ENCODE measurements at places on chromosomes 12 and 14.
A peak's percentile ranks its signal among the peaks of the same experiment; 100 is the strongest.

GRCh38 chr14:75003250-75004027 lies 718 bp downstream of the EIF2B2 start:
- peak; percentile 2 for DNase-seq

DNA sequence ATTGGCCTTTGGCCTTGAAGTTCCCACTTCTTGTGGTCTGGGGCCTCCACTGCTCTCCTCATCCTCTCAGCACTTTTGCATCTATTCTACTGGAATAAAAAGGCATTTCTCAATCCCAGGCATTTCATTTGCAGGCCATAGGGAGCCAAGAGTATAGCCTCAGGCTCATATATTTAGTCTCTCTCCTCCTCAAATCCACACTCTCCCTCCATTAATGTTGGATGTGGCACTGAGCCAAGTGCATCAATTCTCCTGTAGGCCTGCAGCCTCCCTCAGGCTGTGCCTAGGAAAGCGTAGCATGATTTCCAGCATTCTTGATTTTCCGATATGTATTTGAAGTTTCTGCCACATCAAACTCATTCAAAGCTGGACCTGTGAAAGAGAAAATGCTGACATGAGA lies 211.5 kb upstream of the CPNE8 start:
- no peak for DNase-seq

GRCh38 chr12:98178126-98178525 lies 337.3 kb upstream of the TMPO start:
- DNase-seq: no peak

DNA sequence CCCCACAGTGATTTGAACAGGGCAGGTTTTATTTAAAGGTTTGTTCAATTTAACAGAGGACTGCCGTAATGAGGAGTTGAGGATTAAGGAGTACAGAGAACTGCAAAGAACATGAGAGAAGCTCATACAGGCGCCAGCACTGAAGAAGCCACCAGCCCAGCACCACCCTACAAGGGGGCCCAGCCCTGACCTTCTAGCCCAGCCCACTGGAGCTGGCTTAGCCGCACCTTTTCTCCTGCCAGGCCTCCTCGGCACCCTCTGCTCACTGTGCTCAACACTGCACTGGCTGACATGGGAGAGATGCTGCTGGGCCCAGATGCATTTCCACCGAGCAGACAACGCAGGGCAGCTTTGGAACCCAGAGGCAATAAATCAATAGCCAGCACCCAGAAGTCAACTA lies 36.5 kb upstream of the SFSWAP start:
- no peak for DNase-seq

- DNase-seq: no peak
Observed at GRCh38 chr14:92458136-92459029, 55.2 kb upstream of the RIN3 start.

GRCh38 chr12:87690236-87690810 lies 338.9 kb downstream of the C12orf50 start:
- DNase-seq: no peak

- no peak for DNase-seq
Observed at GRCh38 chr12:126608607-126609175, 1543.5 kb downstream of the AACS start.

DNA sequence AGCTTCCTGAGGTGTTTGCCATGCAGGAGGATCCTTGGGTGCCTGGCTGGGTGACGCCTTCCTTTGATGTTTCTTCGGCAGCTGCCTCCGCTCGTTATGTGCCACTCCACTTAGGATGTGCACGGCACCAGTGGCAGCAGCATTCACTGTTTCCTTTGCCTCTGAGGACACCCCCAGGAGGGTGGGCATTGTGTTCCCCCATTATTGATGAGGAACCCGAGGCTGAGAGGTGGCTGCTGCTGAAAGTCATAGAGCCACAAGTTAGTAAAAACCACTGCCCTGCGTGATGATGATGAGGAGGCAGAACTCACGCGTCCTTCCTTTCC lies 41.2 kb downstream of the EP400 start:
- DNase-seq: no peak

DNA sequence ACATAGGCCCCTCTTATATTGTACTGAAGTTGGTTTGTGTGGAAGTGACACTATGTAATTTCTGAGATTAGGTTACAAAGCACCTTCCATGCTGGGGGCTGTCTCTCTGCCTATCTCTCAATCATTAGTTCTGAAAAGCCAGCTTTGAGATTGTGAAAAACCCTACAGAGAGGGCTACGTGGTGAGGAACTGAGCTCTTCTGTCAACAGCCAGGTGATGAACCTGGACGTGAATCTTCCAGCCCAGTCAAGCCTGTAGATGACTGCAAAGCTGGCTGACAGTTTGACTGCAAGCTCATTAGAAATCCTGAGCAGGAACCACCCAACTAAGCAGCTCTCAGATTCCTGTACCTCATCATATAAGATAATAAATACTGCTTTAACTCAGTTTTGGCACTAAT lies 36.3 kb upstream of the BBS10 start:
- DNase-seq: no peak

DNA sequence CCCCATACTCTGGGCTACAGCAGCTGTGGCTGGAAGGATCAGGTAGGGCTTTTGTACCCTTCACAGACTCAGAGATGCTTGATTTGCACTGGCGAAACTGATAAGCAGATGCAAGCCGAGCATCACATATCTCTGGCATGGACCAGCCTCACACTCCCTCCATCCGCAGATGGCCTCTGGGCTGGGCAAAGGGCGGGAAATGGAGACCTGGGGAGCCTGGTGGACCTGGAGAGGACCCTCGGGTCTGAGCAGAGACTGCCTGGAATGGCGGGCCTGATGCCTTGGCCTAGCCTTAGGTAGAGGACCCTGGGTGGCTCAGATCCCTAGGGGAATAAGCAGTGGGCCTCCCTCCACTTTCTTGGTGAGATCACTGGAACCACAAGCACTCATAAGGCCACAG lies 53.2 kb downstream of the GALNT16 start:
- no peak for DNase-seq

- DNase-seq: no peak
Observed at GRCh38 chr12:68162374-68162773, 2.8 kb upstream of the IFNG start.

- no peak for DNase-seq
Observed at GRCh38 chr14:35696575-35696974, 112.5 kb downstream of the RALGAPA1 start.

- peak; percentile 20 for DNase-seq
Observed at GRCh38 chr12:78181544-78182162, 351.0 kb downstream of the NAV3 start.

- no peak for DNase-seq
Observed at GRCh38 chr14:63759456-63759855, 31.6 kb upstream of the SGPP1 start.

GRCh38 chr14:24274101-24274543 lies 2.7 kb upstream of the RABGGTA start:
- DNase-seq: no peak
